ENCODE measurements at places on chromosomes 6 and 20.

GRCh38 chr20:10137533-10137932, 81.1 kb upstream of the SNAP25 start:
- DNase-seq: no peak

- no peak for DNase-seq
Observed at GRCh38 chr6:41630069-41630468, 8.2 kb upstream of the MDFI start.

DNA sequence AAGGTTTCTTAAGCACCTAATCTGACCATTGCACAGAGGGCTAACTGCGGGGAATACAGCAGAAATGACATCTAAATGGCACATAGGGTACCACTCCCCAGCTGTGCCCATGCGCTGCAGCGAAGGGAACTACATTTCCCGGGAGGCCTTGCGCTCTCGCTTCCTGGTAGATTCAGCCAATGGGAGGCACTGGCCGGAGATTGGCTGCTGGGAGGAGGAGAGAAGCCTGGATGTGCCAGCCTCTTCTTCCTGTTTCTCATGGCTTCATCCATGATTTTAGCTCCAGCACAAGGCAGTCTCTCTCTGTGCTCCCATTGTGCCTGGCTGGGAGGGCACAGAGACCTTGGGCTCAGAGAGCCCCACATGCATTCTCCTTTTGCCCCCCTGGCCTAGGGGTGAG, 101.7 kb upstream of the FOXA2 start:
- peak; percentile 61 for DNase-seq

- DNase-seq: no peak
Observed at GRCh38 chr6:136265101-136265500, 15.0 kb upstream of the MTFR2 start.

- no peak for DNase-seq
Observed at GRCh38 chr6:167141667-167142432, 15.9 kb downstream of the GPR31 start.

- no peak for DNase-seq
Observed at GRCh38 chr6:43916924-43917877, 147.2 kb downstream of the VEGFA start.

DNA sequence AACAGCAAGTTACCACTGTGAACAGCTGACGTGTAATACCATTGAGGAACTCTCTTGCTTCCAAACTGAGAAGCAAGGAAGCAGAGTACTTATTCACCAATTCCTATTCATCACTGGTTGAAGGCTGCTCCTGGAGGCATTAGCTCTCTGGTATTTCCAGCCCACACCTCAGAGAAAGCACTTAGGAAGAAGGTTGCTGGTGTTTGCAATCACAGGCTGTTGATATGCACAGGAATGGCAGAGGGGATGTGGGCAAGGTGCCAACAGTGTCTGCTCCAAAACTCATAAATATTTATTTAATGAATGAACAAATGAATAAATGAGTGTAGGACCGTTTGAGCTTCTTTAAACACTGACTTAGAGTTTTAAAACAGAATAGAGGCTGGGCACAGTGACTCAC, 6.9 kb upstream of the RRBP1 start:
- DNase-seq: no peak

DNA sequence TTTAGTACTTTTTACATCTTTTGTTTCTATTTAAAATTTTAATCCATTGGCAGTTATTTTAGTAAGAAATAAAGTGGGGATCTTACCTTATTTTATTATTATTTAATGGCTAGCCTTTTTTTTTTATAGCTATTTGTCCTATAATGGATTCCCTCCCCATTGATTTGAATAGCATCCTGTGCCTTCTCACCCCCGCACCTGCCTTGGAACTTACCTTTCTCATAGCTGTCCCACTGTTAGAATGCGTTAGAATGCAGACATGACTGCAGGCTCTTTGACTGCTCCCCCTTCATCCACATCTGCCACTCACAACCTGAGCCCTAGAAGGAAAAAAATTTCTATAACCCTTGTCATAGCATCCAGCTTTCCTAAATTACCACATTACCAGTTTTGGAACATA, 9.1 kb downstream of the PKIB start:
- DNase-seq: no peak

DNA sequence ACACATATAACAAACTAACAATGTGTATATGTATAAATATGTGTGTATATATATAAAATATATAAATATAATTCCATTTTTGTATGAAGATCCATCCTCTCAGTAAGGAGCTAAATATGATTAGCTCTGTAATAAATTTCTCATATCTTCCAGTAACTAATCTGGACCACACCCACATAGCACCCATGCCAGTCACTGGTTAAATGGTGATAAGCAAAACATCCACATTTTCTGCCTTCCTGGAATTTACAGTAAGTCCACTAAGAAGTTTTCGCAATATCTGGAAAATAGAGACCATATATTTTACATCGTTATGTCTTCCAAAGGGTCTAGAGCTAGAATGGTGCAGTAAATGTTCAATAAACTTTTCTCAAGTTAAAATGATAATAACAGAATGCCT, 151.5 kb upstream of the STMND1 start:
- DNase-seq: no peak

GRCh38 chr6:23228439-23229024, 659.2 kb downstream of the HDGFL1 start:
- no peak for DNase-seq

- no peak for DNase-seq
Observed at GRCh38 chr20:37240337-37241067, 21.1 kb downstream of the GHRH start.

DNA sequence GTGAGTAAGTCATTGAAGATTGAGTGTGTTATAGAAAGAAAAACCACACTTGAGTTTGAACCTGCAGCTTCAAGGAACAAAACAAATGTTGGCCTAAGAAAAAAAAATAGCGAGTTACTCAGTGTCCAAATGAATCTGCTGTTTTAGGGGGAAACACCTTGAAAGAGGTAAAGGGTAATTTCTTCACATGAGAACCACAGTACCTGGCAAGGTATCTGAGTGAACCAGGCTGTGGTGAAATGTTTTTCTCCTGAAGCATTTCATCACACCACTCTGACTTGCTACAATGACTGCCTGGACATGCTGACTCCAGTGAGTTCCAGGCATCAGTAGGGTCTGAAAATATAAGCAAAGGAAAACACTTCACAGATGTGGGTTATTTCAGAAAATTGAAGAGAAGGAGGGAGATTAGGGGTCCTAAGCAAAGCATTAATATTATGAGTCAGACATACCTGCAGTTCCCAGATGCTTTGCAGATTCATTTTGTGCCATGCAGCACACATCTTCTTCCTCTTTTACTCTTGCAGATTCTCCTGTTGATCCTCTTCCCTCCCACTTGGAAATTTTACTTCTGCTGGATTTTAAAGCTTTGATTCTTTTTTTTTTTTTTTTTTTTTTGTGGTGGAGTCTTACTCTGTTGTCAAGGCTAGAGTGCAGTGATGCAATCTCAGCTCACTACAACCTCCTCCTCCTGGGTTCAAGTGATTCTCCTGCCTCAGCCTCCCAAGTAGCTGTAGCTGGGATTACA, 206.2 kb upstream of the SGK1 start:
- DNase-seq: no peak

DNA sequence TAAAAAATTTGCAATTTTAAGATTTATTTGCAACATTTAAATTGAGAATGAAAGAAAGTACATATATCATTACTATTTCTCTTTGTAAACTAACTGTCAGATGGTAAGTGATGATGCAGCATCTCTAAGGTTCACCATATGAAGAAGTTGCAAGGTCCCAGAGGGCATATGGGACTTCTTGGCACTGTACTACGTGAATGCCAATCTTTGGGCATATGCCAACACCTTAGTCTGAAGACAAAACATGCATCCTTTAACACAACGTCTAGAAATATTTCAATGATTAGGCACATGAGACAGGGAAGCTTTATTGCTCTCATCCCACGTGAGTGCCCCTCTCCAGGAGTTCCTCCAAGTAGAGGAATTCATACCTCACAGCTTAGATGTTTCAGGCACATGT, 66.8 kb downstream of the CDK19 start:
- no peak for DNase-seq

GRCh38 chr6:53768636-53769035, 26.2 kb upstream of the LRRC1 start:
- no peak for DNase-seq

DNA sequence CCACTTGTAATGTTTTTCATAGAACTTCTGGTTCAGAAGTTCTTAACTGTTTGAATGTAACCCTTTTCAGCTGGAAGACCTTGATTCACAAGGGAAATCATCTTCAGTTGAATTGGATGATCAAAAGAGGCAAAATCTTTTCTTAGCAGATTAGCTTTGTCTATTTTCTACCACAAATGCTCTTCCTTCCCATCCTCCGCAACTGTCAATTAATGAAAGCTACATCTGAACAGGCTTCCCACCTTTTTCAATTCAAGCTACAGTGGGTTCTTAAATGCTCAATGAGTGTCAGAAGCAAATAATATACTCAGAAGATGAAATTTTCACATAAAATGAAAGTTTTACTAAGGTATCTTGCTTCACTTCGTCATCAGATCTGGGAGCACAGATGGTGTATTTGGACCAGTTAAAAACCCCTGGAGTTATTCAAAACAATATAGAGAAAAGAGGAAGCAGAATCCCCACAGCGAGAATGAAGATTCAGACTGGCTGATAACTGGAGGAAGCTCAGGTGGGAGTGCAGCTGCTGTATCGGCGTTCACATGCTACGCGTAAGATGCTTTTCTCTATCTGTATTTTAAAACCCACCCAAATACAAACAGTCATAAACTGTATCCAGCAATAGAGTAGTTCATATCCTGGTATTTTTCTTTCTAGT, 19.4 kb downstream of the QRSL1 start:
- no peak for DNase-seq

GRCh38 chr6:145880361-145880760, 65.8 kb upstream of the FBXO30 start:
- no peak for DNase-seq

GRCh38 chr20:58359441-58359840, 29.6 kb upstream of the VAPB start:
- DNase-seq: no peak

DNA sequence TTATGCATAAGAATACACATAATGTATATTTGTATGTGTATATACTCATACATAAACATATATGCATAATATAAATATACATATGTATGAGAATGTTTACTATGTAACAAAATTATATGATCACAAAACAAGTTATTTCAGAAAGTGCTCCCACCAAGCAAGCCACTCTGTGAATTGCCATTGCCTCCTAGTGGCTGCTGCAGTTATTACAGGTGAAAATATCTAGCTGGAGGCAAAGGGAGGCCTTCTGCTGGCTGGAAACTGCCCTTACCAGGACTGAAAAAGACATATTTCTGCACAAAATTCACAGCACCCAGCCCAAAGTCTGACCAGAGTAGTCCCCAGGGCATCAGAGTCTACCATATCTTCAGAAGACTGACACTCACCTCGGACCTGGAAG, 14.4 kb upstream of the ADAM33 start:
- DNase-seq: no peak

DNA sequence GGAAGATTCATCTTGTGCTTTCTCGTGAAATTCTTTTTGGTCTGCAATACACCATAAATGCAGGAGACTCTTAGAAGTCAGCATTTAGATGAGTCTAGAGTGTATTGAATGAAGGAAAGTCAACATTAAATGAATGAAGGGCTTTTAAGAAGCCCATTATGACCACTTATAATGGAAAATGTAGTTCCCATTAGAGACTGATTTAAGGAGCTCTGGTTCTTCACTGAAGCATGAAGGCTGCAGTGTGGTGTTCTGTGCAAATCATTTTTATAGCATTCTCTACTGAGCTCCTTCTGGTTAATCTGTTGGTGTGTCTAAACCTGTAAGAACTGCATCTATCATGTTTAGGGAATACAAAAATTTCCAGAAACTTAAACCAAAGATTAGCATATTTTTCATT, 19.7 kb downstream of the NCOA7 start:
- no peak for DNase-seq

DNA sequence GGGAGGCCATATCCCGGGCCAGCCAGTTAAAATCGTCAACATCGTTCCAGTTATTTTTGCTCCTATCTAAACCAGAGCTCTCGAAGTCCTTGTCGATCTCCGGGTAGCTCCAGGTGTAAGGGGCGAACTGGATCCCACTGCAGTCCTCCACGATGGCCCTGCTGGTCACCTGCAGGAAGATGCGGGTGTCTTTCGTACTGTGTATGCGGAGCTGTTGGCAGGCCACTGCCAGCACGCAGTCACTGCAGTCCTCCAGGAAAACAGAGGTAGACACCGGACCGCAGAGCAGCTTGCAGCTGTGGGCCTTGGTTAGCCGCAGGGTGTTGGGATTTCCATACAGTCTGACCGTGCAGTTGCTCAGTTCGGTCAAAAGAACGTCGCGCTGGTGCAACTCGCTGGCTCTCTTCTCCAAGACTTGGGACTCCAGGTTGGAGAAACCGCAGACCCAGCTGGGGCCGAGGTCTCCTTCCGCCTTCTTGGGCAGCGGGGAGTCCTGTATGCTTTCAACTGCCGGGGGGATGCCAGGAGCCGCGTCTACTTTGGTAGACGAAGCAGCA, 742 bp downstream of the TBCC start:
- peak; percentile 63 for DNase-seq

All from right forelimb (tissue), 1 donor.